ENCODE measurements at places on chromosomes 6 and 20.
A peak's percentile ranks its signal among the peaks of the same experiment; 100 is the strongest.

DNA sequence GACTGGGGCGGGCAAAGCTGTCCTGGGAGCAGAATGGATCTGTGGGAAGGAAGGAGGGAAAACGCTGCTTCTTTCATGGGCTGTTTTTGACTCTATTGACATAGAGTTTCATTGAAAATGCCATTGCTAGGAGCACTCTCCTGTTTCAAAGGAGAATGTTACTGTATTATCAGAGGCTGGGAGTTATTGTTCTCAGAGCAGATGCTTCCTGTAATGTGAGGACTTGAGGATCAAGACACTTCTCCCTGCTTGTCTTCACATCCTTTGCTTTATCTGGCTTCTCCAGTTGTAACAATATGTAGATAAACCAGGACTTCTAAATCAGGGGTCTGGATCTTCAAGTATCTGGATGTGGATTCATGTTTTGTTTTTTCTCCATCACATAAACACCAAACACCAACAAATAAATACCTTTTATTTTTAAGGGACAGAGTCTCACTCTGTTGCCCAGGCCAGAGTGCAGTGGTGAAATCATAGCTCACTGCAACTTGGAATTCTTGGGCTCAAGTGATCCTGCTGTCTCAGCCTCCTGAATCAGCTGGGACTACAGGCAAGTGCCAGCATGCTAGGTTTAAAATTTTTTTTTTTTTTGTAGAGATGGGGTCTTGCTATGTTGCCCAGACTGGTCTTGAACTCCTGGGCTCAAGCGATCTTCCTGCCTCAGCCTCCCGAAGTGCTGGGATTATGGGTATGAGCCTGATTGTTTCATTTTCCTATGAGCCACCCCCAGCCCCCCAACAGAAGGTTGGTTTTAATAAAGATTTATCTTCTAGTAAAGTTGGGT is 3.9 kb downstream of the CD109 start:
- DNase-seq = peak; percentile 70

GRCh38 chr20:24305371-24305770 is 164.1 kb upstream of the SYNDIG1 start:
- peak; percentile 88 for DNase-seq

GRCh38 chr20:64101731-64102621 is 5.4 kb downstream of the NPBWR2 start:
- DNase-seq = peak; percentile 10

- no peak for DNase-seq
Measured at GRCh38 chr20:5531318-5532081, 214.7 kb upstream of the PROKR2 start.

GRCh38 chr6:30836431-30836866 is 47.9 kb upstream of the DDR1 start:
- no peak for DNase-seq

- no peak for DNase-seq
Measured at GRCh38 chr6:129473546-129473945, 236.4 kb downstream of the ARHGAP18 start.

DNA sequence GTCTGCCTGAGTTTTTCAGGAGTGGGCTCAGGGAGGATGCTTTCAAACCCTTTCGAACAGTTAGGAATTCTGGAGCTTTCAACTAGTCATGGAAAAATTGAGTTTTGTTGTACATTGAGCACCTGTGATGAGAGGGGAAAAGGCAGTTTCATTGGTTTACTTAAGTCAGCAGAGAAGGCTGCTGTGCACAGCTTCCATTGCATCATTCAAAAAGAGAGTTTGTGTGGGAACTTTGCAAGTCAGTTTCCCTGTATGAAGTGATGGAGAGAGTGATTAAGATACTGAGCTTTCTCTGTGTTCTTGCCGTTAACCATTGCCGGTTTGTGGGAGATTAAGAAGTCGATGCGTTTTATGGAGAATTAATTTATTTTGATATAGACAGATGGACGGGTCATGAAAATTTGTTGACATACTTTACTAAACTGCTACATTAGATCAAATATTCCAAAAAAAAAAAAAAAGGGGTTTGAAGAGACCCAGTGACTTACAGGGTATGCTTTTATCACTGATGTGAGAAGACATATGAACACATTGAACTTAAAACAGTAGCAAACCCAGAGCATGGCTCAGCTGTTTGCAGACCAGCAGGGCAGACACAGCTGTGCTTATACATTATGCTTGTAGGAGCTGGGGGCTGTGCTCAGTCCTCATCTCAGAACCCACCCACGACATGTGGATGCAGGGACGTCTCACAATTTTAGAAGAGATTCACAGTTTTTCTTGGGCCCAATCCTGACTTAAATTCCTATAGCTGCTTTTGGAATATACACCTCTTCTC is 234.1 kb downstream of the SOX4 start:
- no peak for DNase-seq

- DNase-seq = no peak
Measured at GRCh38 chr20:1322511-1323245, 6.3 kb downstream of the SDCBP2 start.

GRCh38 chr6:142331075-142331551 is 29.3 kb downstream of the ADGRG6 start:
- no peak for DNase-seq

- no peak for DNase-seq
Measured at GRCh38 chr6:28886079-28886439, 37.7 kb downstream of the TRIM27 start.

DNA sequence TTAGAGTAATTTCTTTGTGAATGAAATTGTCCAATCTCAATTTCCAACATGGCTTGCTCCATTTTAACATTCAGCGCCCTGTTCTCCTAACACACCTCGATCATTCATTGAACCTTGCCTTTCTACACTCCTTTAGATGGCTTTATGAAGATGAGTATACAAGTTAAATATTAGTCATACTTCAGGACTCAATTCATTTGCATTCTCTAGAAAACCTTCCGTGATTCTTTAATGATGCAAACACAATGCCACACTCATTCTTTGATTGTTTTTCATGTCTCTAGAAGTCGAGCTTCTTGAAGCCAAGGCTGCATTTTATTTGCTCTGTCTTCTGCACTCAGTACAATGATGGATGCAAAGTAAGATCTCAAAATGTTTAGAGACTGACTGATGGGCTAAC is 641.2 kb downstream of the DOK5 start:
- no peak for DNase-seq

Measured in Kasumi-1 (cell line).